ENCODE measurements at places on chromosomes 16 and 17.

DNA sequence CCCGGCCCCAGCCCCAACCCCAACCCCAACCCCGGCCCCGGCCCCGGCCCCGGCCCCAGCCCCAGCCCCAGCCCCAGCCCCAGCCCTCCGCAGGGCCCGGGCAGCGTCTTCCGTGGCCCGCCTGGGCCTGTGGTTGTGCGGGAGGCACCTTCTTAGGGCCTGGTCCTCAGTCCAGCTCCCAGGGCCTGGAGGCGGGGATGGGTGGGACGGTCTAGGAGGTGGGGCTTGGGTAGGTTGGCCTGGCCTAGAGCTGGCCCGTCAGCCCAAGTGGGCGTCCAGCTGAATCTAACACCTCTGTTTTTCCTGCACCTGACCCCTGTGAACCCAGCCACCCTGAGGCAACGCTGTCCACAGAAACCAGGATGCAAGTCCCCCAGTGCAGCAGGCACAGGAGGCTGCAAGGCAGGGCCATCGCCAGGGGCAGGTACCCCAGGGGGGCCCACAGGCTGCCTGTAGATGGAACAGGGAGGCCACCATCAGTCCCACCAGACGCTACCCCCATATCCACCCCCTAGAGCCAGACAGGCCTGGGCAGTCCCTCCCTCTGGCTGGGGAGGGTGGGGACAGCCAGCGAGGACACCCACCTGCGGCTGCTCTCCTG is 8.8 kb downstream of the MSLN start:
- DNase-seq = no peak

GRCh38 chr16:75854152-75854551 is 127.9 kb upstream of the CPHXL start:
- no peak for DNase-seq

GRCh38 chr17:75909812-75910274 is 5.2 kb upstream of the MRPL38 start:
- no peak for DNase-seq

GRCh38 chr17:40101367-40102210 is 1.2 kb upstream of the NR1D1 start:
- no peak for DNase-seq

DNA sequence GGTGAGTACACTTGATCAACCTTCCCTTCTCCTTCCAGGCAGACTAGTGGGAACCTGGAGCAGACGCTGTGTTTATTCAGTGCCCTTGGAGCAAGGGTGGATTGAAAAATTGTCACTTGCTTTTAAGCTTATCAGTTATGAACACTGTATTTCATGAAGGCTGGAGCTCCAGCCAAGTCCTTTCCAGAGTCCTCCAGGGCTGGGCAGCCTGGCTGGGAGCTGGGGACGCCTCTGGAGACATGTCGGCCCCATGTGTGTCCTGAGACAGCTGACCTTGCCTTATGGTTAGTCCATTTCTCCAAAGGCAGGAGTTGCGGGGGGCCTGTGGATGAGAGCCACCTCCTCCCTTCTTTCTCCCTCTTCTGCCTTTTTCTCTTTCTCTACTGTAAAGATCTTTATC is 67.0 kb downstream of the RAP1GAP2 start:
- no peak for DNase-seq

GRCh38 chr17:67493812-67494211 is 116.7 kb downstream of the PITPNC1 start:
- no peak for DNase-seq

- no peak for DNase-seq
Measured at GRCh38 chr16:85067024-85067423, 39.4 kb downstream of the KIAA0513 start.

DNA sequence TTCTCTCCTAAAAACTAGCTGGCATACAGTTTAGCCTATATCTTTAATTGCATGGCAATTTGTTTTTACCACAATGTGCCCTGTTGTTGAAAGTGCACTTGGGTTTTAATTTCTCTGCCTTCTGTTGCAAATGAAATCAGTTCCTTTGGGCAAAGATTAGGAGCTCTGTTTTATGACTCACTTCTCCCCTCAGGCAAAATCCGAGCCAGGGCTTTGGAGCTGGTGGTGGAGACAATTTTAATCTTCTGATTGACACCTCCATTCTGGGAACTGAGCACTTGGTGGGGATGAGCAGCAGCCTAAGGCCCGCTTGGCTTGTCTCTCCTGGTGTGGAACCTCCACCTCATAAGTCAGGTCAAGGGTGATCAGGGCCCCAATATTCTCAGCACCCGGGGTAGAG is 13.3 kb upstream of the MYH8 start:
- DNase-seq = no peak

DNA sequence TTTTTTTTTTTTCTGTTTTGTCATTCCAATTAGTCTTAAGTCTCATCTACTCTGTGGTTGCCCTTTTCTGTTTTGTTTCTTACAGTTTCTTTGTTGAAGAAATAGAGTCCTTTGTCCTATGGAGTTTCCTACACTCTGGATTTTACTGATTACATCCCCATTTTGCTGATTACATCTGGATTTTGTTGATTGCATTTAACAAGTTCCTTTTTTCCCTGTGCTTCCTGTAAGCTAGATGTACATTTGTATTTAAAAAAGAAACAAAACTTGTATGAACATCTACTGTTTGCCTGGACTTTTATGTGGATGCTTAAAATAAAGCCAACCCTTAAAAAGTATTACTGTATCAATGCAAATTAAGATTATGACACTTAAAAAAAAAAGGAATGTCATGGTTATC is 147.6 kb downstream of the CHD9 start:
- no peak for DNase-seq

GRCh38 chr16:79213214-79213613 is 387.3 kb downstream of the MAF start:
- no peak for DNase-seq

DNA sequence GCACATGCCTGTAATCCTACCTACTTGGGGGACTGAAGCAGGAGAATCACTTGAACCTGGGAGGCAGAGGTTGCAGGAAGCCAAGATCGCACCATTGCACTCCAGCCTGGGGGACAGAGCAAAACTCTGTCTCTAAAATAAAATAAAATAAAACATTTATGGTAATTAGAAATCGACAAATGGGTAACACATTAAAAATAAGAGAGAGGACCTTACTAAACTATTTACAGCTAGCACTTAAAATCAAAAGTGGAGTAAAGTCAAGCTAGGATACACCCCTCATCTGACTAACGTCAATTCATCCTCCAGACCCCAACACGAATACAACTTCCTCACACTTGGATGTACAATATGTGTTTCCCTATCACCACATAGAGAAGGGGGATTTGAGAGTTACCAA is 27.8 kb upstream of the RHOT1 start:
- no peak for DNase-seq

DNA sequence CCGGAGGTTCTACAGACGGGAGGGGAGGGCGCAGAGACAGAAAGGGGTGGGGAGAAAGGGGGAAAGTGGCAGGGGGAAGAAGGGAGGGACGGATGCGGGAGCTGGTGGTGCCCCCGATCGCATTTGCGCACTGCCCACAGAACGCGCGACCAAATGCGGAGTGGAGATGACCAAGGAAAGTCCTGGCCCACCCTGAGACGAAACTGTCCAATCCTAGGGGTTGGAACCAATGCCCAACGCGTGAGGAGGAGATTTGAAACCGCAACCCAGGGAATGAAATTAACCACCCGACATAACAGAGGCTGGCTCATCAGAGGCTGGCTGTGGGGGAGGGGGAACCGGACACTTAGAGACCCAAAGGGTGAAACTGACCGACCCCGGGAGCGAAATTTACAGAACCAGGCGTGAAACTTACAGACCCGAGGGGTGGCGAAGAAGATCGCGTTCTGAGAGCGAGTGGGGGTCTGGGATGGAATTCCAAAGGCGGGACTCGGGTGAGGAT is 1.4 kb downstream of the HES7 start:
- no peak for DNase-seq

GRCh38 chr16:8645141-8645521 is 23.6 kb downstream of the METTL22 start:
- DNase-seq = no peak

DNA sequence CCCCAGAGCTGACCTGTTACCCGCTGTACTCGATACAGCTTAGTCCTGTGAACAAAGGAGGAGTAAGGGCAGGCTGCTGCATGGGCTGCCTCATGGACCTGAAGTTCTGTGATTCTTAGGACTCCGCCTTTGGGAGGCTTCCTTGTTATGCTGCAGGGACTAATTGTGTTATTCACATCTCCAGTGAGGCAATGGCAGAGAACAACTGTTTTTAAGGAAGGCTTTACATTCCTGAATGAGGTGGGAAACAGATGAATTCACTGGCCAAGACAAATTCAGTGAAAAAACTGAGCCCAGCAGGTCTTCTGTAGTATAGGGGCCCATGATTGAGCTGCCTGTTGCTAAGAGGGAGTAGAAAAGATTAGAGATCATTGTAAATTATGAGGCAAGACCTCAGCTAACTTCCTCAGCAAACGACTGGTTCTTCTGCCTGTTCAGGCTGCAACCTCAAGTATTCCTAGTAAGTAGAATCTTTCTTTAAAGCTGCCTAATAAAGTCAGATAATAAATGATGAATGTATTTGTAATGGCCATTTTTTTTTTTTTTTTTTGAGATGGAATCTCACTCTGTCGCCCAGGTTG is 26.3 kb downstream of the ADORA2B start:
- DNase-seq = no peak

DNA sequence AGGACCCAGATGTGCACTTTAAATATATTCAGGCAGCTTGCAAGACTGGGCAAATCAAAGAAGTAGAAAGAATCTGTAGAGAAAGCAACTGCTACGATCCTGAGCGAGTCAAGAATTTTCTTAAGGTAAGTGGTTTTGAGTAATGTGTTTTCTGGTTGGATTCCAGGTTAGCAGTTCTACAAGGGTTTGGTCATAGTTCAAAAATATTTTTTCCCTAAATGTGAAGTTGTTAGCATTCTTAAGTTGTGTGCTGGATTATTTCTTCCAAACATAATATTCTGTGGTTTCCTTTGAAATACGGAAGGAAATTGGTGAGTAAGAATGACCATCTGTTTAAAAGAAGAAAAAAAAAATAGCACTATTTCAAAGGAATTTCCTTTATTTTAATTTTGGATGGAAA is 38.4 kb downstream of the PTRH2 start:
- no peak for DNase-seq

All from right renal pelvis (tissue), 4 donors.